Brain (organoid and tissue), 16 donors: ENCODE measurements at places on chromosomes 3 and 15. TPM values are rescaled to one million over a fixed set of nuclear protein-coding genes. Genes with fewer than 3 reads are reported as not detected.

- DNase-seq = no peak
Measured at GRCh38 chr3:177852001-177852807, 654.9 kb upstream of the TBL1XR1 start.

CD86 gene
- polyA plus RNA-seq = 1.2 TPM

DNA sequence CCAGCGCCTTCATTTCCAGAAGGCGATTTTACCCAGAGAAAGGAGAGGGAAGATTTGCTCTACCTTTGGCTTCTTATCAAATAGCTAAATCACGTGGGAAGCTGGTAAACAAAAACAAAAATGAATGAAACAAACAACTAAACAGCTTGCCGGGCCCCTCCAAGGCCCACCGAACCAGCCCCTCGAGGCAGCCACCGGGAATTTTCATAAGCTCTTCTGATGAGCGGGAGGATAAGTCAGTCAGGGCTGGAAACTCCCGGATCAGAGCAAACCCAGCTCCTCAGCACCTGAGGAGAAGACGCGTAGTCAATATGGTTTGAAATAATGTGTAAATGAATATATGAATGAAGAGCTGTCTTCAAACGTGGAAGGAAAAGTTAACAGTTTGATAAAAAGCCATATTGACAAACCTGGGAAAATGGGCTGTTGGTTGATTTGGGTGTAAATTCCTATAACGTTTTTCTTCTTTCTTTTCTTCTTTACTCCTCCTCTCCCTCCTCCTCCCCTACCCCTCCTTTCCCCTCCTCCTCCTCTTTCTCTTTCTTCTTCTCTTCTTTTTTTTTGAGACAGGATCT is 10.7 kb downstream of the RPLP1 start:
- no peak for DNase-seq

- DNase-seq = no peak
Measured at GRCh38 chr15:65996901-65997300, 127.6 kb downstream of the RAB11A start.

ADPRH gene
- polyA plus RNA-seq = 1.2 TPM

MESP2 gene
- 1.6 TPM for polyA plus RNA-seq

DNA sequence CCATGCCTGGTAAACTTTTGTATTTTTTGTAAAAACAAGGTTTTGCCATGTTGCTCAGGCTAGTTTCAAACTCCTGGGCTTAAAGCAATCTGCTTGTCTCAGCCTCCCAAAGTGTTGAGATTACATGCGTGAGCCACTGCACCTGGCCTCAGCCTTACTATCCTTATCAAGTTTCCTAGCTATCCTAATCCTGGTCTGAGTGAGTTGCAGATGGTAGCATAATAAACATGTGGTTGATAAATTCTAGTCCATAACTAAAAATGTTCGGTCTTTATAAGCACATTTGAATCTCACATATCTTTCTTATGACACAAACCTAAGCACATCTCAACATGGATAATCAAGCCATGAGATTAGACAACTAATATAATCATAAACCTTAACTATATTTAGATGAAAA is 18.5 kb downstream of the NPHP3 start:
- no peak for DNase-seq

DNA sequence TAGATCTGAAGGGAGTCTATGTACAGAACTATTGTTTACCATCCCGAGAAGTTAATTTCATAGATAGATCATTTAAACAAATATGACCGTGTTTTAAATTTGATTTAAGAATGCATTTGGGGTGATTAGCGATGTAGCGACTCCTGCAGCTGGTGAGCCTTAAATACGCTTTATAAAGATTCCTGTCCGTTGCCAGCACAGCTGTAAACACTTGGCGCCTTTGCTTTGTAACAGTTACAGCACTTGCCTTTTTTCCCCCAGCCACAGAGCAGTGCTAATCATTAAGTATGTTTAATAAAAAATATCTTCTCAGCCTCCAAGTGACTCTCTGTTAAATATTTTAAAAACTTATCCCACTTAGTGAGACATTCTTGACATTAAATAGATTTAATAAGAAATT is 333.8 kb downstream of the FEZF2 start:
- no peak for DNase-seq

GRCh38 chr3:23741036-23741706 is 64.6 kb upstream of the UBE2E1 start:
- DNase-seq = no peak

- DNase-seq = peak; percentile 78
Measured at GRCh38 chr15:80152180-80152895, 461 bp upstream of the FAH start.

DNA sequence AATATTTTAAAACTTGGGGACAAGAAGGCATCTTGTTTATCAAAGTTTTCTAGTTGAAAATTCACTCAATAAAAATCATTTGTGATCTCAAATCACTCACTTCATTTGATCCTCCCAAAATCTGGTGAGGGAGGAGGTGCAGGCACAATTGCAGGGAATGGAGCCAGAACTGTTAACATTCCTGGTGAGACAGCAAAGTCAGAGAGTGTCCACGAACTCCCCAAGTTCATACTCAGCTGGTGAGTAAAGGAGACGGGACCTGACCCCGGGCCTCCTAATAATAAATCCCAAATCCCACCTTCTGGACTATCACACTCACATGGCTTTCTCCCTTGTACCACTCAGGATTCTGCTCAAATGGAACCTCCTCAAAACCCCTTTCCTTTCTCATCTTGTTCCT is 252.3 kb upstream of the LRTM1 start:
- no peak for DNase-seq

DNA sequence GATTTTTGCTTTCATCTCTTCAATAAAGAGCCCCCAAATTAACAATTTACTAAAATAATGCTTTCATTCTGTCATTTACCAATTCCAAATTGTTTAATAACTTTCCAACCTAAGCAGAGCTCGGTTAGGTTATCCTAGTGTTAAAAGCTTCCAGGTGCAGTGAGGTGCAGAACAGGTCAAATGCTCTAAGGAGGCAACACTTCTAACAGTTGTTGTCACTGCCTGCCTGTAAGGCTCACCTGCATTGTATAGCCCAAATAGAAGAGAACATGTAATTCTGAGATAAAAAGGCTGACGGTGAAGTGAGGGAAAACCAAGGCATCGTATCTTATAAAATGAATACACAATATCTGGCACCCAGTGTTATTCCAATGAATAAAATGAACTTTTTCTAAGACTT is 9.1 kb downstream of the ZNF280D start:
- no peak for DNase-seq

DNA sequence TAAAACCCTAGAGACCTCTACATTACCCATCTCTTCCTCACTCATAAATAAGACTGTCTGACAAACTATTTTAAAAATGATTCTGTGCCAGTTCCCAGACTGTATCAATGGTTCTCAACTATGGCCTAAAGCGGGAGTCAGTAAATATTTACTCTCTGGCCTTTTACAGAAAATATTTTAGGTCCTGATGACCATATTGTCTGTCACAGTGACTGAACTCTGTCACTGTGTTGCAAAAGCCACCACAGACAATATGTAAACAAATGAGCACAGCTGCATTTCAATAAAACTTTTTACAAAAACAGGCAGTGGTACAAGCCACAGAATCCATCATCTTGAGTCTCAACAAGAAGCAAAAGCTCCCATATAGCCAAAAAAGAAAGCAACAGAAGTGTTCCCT is 45.4 kb downstream of the PLOD2 start:
- DNase-seq = no peak

GRCh38 chr15:74127255-74127953 is 3.0 kb upstream of the ISLR2 start:
- DNase-seq = peak; percentile 94

HTD2 gene
- 4.0 TPM for polyA plus RNA-seq

GRCh38 chr15:85980946-85981345 is 98.7 kb upstream of the AGBL1 start:
- no peak for DNase-seq

CNTN6 gene
- 0.31 TPM for polyA plus RNA-seq

GRCh38 chr3:64291956-64292355 is 66.7 kb upstream of the PRICKLE2 start:
- no peak for DNase-seq

DNA sequence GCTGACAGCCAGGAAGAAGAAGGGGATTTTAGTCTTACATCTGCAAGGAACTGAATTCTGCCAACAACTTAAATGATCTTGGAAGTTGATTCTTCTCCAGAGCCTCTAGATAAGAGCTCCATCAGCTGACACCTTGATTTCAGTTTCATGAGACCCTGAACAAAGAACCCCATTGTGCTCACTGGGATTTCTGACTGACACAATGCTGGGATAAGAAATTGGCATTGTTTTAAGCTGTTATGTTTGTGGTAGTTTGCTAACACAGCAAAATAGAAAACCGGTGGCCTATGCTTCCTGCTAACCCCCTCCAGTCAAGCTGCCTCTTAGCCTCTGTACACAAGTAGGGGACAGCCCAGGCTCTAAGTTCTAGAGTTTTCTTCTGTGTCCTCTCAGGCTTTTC is 36.2 kb downstream of the MASP1 start:
- DNase-seq = no peak

- DNase-seq = peak; percentile 44
Measured at GRCh38 chr3:169453256-169454059, 210.1 kb downstream of the MECOM start.

- DNase-seq = no peak
Measured at GRCh38 chr3:189621948-189622603, 9.1 kb upstream of the TP63 start.

GRCh38 chr3:16496408-16497222 is 16.9 kb downstream of the RFTN1 start:
- DNase-seq = no peak

DNA sequence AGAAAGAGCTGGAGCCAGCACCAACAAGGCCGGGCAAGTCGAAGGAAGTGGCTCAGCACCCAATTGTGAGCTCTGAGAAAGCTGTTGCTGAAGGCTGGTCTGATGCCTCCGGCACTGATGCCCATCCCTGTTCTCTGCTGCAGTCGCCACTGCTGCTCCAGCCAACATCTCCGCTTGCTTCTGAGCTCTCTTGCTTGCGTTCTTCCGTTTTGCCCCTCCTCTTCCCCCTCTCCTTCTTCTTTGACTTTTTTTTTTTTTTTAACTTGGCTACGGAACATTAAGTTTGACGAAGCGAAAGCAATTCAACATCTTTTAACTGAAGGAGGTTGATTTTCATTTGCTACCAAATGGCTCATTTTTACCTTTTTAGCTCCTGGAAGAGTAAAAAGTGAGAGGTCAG is 442.9 kb downstream of the MCTP2 start:
- DNase-seq = peak; percentile 57

TICRR gene
- 3.1 TPM for polyA plus RNA-seq

DPH3 gene
- 5.8 TPM for polyA plus RNA-seq

ATP6V1A gene
- polyA plus RNA-seq = 35.2 TPM

SPATA12 gene
- not detected for polyA plus RNA-seq

- no peak for DNase-seq
Measured at GRCh38 chr3:108953210-108953609, 469 bp downstream of the GUCA1C start.

RASGRP1 gene
- polyA plus RNA-seq = 1.3 TPM

GRCh38 chr15:31178705-31179104 is 77.2 kb upstream of the TRPM1 start:
- DNase-seq = no peak

ACKR4 gene
- not detected for polyA plus RNA-seq

CLSTN2 gene
- 34.1 TPM for polyA plus RNA-seq
